ENCODE measurements at places on chromosomes 4 and X.

- DNase-seq: no peak
These were observed 91.3 kb upstream of the TRPC5OS start for GRCh38 chrX:111784667-111785066.

DNA sequence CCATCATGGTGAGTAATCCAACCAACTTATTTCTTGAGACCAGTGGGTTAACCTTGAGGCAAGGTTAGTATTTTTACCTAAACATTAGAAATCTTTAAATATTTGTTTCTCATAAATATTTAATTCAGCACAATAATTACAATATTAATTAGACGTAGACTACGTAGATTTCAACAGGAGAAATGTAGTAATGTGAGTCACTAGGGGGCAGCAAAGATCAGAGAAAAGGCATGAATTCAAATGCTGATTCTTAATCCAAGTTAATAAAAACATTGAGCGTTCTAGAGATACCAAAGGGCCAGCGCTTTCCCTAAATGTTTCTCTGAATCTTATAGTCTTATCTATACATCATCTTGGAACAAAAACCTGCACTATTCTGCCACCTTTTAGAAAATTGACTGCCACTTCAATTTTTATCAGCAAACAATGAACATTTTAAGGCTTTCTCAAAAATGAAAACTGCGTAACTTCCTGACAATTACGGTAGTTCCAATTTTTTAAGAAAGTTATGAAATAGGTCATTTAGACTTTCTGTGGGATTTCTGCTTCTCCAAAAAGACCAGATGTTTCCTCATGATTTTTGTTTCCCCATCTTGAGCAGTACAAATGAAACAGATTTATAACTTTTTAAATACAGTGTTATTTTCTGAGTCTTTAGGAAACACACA, 180.7 kb downstream of the GASK1B start:
- no peak for DNase-seq

DNA sequence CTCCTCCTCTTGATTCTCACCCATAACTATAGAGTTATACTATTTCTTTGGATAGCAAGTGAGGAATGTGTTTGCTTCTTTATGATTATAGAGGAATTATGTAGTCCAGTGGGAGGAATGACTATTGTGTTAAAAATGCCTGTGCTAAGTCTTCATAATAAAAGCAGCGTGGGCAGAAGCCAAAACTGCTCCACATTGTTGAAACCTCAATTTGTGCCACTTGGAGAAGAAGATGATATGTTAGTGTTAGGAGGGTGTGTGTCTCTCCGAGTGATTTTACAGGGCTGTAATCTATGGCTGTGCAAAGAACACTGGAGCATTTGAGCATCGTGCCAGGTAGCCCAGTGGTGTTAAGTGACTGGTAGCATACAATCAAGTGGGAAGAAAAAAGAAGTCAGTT, 74.3 kb downstream of the FRAS1 start:
- no peak for DNase-seq

DNA sequence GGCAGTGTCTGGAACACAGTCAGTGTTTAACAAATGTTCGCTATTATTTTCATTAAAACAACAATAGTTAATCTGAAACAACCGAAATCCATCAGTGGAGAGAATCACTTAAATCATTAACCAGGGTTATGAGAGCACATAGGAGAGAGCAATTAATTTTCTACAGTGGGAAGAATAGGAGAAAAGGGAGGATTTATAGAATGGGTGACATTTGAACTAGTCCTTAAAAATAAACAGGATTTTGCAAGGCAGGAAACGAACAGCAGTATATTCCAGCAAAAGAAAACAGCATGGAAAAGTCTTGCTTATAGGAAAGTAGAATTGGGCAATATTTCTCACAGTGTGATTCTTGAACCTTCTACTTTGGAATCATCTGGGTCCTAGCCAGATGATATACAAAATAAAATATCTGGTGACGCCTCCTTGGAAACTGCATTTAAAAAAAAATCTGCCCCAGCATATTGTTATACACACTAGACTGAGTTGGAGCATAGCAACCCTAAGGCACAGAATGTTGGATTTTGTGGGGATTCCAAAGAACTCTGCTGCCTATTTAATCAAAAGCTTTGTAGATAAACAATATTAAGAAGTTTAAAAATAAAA, 56.1 kb downstream of the INTS12 start:
- no peak for DNase-seq

GRCh38 chrX:45851434-45851991, 650.8 kb upstream of the DIPK2B start:
- DNase-seq: peak; percentile 35

DNA sequence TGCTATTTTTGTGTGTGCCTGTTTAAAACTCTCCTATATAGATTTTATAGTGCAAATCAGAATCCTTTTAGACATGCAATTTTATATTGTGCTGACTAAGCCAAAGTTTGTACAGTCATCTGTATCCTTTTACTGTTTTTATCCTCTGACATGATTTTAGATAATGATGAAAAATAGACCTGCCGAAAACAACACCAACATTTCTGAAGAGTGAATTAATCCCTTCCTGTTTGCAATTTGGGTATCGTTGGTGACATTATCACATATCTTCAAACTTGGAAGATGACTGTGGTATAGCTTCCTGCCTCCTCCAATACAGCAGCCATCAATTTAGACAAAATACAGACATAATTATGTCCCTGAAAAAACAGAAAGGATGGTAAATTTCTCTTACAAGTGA, 28.9 kb upstream of the DSPP start:
- DNase-seq: no peak

- no peak for DNase-seq
These were observed 26.0 kb downstream of the NLGN3 start for GRCh38 chrX:71170660-71171059.

DNA sequence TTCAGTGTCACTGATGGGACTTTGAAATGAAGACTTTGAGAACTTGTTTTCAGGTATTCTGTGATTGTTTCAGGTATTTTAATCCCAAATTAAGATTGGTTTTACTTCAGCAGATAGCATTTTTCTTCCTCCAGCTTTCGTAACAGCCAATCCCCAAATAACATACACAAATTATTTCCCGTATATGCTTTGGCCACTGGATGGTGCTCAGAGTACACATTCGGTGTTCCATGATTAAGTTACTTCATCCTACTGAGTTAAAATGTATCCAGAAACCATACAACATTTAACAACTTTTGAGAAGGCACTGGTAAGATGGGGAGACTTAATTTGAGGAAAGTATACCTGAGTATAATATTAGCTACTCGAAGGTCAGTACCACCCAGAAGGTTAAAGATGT, 233.4 kb upstream of the FAM47A start:
- no peak for DNase-seq

DNA sequence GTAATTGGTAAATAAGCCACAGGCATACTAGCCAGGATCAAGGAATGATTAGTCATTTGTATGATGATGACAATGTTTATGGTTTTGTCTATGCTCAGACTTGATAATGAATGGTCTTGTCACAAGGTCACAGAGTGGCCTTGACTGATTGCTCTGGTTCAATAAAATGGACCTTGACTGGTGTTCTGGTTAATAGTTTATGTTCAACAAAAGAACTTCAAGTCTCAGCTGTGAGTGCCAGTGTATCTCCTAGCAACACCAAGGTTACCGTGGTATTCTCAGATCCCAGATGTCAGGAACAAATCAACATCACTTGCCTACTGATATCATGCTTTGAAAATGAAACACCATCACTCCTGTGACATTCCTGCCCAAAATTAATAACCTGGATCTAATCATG, 16.3 kb upstream of the LRAT start:
- DNase-seq: no peak

GRCh38 chr4:127782025-127782274, 172 bp upstream of the HSPA4L start:
- DNase-seq: no peak

- DNase-seq: no peak
These were observed 174.3 kb upstream of the ANXA10 start for GRCh38 chr4:167918077-167918476.

- DNase-seq: no peak
These were observed 67.6 kb upstream of the HGFAC start for GRCh38 chr4:3374011-3374645.

GRCh38 chrX:15675490-15675921, 10.9 kb upstream of the CLTRN start:
- DNase-seq: peak; percentile 84
